ENCODE measurements at places on chromosomes 6 and 20.
A peak's percentile ranks its signal among the peaks of the same experiment; 100 is the strongest.

DNA sequence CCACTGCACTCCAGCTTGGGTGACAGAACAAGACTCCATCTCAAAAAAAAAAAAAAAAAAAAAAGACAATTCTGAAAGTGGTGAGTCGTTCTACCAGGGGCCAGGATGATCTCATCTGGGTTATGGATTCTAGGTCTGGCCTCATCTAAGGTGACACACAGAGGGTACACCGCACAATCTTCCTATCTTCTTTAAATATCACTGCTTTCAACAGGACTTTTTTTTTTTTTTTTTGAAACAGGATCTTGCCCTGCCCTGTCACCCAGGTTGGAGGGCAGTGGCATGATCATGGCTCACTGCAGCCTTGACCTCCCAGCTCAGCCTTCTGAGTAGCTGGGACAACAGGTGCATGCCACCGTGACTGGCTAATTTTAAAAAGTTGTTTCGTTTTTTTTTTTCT is 67.7 kb downstream of the SLC16A10 start:
- DNase-seq, result no peak

DNA sequence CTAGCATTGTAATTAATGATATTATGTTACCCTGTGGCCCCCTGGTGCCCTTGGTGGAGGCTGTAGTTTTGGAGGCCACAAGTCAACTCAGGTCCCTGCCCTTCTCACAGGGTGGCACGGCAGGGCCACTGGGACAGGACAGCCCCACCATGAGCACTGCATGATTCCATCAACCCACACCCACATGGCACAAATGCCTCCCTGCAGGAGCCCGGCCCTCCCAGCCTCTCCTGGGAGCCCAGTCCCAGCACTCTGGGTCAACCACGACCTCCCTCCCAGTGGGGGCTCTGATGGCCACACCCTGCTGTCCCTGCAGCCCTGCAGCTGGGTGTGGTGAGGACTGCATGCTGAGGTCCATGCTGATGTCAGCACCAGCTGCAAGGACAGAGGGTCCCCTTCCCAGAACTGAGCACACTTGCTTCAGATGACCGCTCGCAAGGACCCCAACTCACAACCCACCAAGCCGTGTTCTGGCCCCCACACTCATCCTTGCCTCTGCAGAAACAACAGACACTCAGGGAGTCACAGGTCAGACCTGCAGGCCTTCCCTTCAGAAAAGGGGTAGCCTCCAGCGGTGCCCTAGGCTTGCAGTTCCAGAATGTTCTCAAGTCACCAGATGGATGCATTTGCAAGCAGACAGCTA is 15.7 kb upstream of the CST7 start:
- DNase-seq, result no peak

- no peak for DNase-seq
Observed at GRCh38 chr6:141664744-141665143, 468.0 kb upstream of the GJE1 start.

DNA sequence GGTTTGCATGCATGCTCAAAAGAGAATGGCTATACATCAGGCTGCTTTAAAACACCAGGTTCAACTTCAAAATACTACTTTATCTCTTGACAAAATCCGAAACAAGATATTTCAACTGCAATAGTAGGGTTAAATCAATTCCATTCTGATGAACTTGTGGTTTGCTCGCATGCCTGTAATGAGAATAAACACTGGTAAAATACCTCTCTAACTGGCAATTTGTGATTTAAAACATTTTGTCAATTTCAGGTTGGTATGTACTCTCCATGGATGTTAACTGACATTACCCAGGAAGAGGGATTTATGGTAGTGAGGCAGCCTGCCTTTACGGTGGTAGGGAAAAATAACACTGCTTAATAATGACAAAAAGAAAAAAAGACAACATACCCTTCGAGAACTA is 74.4 kb downstream of the MBOAT1 start:
- no peak for DNase-seq

DNA sequence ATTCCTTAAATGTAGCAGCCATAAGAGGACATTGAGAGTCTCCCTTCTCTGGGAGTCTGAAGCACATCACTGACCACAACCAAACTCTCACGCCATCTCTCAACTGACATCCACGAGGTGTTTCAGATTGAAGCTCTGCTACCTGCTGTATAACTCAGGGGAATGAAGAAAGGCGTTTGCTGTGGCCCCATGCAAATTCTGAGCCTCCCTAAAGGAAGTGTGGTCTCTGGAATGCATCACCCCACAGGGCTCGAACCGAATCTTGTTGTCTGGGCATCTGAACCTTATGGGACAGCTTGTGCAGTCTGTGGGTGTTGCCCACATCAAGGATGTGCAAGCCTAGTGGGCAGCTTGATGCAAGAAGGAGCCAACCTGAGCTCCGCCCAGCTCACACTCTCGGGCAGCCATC is 10.9 kb downstream of the PMEPA1 start:
- DNase-seq, result no peak

DNA sequence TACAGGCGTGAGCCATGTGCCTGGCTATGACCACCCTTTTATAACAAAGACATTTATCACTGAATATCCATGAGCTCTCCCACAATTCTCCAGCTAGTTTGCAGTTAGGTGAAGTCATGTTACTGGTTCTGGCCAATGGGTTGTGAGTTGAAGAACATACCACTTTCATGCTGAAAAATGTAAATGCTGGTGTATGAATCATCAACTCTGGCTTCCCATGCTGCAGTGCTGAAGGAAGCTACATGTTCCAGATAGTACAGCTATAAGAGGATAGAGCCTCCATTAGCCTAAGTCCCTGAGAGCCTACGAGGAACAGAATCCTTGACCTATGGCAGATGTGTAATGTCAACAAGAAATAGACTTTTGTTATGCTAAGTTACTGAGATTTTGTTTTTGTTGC is 180.4 kb downstream of the BTBD9 start:
- no peak for DNase-seq

- DNase-seq, result peak; percentile 16
Observed at GRCh38 chr6:105077596-105078385, 102.0 kb downstream of the POPDC3 start.

GRCh38 chr6:1605893-1606779 is 3.6 kb upstream of the FOXC1 start:
- DNase-seq, result no peak

- no peak for DNase-seq
Observed at GRCh38 chr6:126198631-126199030, 141.3 kb upstream of the CENPW start.

DNA sequence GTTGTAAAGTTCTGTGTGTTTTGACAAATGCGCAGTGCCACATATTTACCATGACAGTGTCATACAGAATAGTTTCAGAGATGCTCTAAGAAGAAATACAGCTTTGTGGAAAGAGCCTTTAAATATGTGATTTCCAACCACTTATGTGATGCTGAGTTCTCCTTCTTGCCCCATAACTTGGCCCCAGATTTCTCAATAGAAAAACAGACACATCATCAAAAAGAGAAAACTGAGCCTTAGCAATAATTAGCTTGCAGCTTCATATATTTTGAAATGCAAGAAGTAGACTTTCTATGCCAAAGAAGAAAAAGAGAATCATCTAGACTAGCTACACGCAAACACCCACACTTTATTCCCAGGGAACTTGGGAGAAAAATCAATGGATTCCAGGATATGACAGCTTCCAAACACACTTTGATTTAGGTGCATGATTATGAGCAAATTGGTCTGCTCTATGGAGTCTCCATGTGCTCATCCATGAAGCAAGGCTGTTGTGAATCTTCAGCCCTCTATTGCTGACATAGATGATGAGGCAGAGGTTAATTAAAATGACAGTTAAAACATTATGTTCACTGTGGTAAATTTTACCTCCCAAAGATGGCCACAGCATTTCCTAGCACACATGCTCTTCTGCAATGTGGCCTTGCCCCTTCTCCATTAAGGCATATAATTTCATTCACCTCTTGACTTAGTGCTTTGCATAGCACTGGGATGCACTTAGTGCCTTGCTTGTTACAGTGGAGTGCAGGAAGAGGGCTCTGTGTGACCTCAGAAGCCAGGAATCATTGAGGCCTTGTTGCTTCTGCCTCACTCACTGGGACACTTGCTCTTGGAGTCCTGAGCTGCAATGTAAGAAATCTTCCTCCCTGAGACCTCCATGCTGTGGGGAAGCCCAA is 174.6 kb downstream of the SYNDIG1 start:
- DNase-seq, result no peak

DNA sequence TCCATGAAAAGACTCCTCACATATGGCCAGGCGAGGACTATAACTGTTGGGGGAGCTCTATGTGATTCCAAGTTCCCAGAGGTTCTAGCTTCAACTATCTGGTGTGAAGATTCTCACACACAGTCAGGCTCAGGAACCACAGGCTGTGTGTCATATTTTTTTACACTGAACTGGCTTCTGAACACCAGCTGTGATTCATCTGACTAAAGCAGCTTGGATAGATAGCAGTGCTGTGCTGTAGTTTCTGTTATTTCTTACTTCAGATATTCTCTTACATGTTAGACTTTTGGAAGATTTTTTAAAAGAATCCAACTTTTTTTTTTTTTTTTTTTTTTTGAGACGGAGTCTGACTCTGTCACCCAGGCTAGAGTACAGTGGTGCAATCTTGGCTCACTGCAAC is 140.7 kb upstream of the MCHR2 start:
- DNase-seq, result no peak

DNA sequence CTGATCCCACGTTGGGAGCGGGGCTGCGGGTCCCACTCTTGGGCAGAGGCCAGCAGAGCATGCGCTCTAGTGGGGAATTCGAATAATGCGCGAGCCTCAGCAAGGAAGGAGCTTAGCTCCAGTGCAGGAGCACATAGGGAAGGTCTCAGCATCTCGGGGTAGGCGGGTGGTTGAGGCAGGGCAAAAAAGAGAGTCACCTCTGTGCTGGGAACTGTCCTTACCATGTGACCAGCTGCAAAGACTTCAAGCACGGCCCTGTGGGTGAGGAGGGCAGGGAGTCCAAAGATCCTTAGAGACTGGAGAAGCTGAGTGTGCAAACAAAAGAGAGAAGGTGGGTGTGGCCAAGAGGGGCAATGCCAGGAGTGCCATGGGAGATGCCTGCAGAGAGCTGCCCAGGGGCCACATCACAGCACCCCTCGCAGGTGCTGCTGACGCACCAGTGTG is 79.2 kb upstream of the CD93 start:
- no peak for DNase-seq

DNA sequence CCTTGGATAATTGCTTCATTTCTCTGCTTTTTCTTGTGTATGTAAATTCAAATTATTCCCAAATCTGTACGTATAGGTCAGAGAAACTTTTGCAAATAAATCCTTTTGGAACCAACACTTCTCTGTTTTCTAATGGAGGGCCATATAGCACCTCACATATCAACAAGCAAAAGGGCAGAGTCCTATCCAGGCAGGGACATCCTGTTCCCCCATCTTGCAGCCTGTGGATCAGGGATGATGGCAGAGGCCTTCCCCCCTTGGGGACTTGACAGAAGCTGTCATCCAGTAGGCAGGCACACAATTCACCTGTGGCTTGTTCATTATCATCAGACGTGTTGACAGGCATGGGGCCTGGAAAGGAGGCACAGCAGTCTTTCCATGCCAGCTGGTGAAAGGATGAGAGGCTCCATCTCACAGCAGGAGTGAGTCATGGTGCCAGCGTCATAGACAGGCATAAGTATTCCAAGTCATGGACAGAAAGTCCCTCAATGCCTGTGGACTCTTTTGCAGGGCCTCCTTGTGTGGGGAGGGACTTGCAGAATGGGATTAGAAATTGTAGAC is 31.8 kb upstream of the PLEKHG1 start:
- no peak for DNase-seq

DNA sequence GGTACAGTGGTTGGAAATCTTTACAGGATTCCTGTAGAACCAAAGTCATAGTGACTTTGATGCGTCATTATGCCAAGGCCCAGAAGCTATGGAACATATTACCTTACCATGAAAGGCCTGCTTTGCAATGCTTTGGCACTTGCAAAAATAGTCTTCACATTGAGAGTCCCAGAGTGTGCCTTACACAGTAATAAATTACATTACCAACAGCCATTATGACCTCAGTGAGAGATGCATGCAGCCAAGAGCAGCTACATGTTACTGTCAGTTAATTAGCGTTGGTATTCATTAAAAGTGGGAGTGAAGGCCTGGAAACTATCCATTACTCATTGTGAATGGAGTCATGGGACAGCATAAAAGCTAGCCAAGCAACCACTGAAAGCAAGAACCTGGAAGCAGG is 39.2 kb upstream of the HDDC2 start:
- DNase-seq, result no peak

- DNase-seq, result no peak
Observed at GRCh38 chr6:94278146-94278545, 858.8 kb upstream of the EPHA7 start.

GRCh38 chr6:38453861-38454260 is 185.9 kb downstream of the BTBD9 start:
- no peak for DNase-seq

DNA sequence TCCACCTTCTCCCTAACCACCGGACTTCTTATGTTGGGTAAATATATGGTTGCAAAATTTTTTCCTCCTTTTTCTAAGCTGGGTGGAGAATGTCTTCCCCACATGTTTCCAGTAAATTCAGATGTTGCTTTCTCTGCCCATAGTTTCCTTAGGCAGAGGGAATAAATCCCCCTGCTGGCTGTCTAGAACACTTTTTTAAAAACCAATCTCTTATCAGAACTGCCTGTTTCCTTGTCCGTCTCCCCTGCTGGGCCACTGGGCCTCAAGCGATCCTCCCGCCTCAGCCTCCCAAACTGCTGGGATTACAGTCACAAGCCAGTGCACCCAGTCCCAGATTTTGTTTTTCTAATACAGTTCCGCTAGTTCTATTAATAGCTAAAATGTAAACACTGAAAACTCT is 9.9 kb upstream of the WFDC2 start:
- no peak for DNase-seq

- DNase-seq, result no peak
Observed at GRCh38 chr6:128601060-128601459, 80.7 kb upstream of the PTPRK start.

GRCh38 chr20:47418069-47418757 is 61.7 kb upstream of the ZMYND8 start:
- DNase-seq, result no peak

- no peak for DNase-seq
Observed at GRCh38 chr20:10857352-10858070, 183.7 kb upstream of the JAG1 start.

DNA sequence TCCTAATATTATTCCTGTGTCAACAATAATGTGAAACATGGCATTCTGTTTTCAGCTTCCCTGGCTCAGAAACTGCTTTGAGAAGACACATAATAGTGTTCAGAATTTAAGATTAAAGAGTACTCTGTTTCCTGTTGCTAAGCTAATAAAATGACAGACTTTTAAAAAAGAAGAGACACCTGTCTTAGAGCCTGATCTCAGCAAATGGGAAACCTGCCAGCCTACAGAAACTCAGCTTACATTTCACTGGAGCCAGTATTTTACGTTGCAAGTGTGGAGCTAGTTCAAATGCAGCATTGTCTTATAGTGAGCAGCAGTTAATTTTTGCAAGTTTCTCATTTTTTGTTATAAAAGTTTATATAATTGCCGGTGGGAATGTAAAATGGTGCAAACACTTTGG is 28.8 kb downstream of the KIZ start:
- DNase-seq, result no peak
